Hypothalamus (tissue), 51 donors: ENCODE measurements at places on chromosomes 3 and 15.

- peak; percentile 29 for DNase-seq
These were observed 182.2 kb upstream of the IL12A start for GRCh38 chr3:159806412-159806811.

GRCh38 chr3:109559389-109559788 lies 222.0 kb upstream of the DPPA4 start:
- DNase-seq = no peak

GRCh38 chr3:150069154-150069527 lies 98.4 kb upstream of the PFN2 start:
- DNase-seq = no peak

DNA sequence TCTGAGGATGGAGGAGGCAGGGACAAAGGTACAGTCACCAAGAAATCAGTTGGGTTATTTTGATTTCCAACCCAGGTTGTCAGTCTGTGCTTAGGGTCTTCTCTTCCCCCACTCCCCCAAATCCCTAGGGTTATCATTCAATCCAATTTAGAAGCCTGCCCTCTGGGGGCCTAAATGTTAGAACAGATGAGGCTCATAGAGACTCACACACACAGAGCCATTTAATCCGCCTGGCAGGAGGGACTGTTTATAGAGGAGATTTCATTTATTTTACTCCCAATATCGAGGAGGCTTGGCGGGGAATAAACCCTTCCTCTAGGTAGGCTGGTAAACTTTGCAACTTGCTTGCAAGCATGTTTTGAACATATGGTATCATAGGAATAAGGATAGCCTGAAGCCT lies 52.8 kb downstream of the RHCG start:
- no peak for DNase-seq

DNA sequence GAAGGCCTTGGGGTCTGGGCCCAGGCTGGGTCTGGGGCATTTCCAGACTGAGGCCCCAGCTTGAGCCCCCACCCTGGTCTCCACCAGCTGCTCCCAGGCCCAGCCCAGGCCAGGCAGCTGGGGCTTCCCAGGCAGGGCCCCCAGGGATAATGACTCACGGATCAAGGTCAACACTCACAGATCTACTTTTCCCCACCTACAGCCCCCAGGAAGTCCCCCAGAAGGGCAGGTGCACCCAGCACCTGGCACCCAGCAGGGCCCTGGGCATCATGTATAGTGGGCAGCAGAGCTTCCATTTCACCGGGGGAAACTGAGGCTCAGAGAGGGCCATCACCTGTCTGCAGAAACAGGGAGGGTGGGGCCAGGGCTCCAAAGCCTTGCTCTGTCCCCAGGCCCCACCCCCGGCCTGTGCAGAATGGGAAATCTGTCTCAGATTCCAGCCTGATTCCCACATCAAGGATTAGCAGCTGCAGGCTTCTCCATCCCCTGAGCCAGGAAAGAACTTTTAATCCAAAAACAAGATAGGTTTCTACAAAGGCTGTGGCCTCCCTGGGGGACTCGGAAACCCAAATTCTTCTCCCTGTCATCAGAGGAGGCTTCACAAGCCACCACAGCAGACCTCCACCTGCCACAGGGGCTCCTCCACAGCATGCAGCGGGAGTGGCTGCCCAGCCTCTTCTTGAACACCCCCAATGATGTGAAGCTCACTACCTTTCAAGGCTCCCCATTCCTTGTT lies 49.8 kb downstream of the IQSEC1 start:
- no peak for DNase-seq

GRCh38 chr3:163364717-163365116 lies 1713.6 kb downstream of the SI start:
- no peak for DNase-seq

GRCh38 chr3:134640872-134641470 lies 9.9 kb downstream of the KY start:
- no peak for DNase-seq

DNA sequence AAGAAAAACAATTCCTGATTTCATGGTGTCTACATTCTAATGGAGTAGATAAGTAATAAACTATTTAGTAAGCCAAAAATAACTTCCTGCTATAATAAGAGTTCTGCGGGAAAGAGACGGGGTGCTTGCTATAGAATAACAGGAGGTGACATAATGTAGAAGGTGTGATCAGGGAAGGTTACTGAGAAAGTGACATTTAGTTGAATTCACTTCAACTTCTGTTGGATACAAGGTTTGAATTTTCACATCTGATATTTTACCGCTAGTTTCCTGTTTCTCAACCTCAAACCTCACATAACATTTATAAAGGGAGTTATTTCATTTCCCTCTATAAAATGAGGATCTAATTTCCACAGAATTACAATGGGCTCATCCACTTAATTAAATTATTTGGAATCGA lies 102.3 kb upstream of the GBE1 start:
- no peak for DNase-seq

- DNase-seq = no peak
These were observed 73.2 kb upstream of the HEG1 start for GRCh38 chr3:125128861-125129501.

GRCh38 chr15:101008158-101009139 lies 89.3 kb downstream of the LRRK1 start:
- DNase-seq = no peak
